ENCODE measurements at places on chromosomes 11 and 22.
A peak's percentile ranks its signal among the peaks of the same experiment; 100 is the strongest.

GRCh38 chr11:30474151-30474954 lies 111.8 kb downstream of the MPPED2 start:
- DNase-seq: no peak

GRCh38 chr11:78318321-78319114 lies 99.1 kb downstream of the GAB2 start:
- no peak for DNase-seq

DNA sequence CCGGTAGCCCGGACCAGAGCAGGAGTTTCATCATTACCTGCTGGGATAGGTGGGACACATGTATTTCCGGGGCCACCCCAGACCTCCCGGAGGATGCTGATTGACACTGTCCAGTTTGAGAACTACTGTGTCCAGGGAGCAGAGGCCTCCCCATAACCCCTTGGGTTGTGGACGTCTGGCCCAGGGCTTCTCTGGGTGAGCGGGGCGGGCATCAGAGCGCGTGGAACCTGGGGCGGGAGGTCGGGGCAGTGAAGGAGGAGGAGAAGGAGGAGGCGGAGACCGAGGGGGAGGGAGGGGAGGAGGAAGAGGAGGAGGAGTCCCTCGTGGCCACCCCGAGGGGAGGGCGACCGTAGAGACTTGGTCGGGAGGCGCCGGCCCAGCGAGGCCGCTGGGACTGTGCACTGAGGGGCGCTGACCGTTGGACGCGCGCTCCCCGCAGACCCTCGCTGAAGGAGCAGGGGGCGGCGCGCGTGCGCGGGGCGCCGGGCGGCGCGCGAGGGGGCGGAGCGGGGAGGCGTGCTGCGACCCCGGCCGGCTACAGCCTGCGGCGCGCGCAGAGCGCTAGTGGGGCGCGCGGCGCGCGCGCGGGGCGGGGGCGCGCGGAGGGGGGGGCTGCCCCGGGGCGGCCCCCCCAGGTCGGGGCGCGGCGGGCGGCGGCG lies at the start of gene GRK3:
TSS of gene GRK3 (plus strand) at position 356 of the 659 bp plus-strand sequence. CDS start 366 bp downstream, outside the sequence.
- peak; percentile 76 for DNase-seq

GRCh38 chr22:41501209-41501608 lies 32.3 kb downstream of the ACO2 start:
- no peak for DNase-seq

DNA sequence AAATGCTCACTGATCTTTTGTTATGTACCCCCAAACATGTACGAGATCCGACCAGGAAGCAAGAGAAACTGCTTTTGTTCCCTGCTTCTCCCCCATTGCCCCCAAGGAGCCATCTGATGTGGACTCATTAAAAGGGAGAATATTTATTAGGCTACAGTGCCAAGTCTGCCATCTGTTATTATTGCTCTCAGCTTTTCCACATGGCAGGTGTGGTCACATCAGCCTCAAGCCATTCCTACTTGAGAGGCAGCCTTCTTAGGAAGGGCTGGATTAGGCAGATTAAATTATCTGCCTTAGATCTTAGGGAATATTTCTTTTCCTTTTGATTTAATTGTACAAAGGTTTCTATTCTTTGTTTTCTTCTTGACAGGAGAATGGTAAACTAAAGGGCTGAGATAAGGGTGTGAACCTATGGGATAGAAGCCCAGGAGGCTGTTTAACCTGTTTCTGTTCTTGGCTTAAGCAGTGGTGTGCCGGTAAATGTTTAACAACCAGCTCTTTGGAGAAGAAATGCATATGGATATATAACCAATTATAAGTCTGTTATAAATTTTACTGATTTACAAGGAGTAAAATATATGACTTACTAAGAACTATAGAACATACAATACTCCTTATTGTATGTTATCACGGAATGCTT lies 88.8 kb downstream of the PDHX start:
- DNase-seq: no peak

- DNase-seq: peak; percentile 29
Measured at GRCh38 chr11:6646918-6647679, 8.5 kb downstream of the DCHS1 start.

DNA sequence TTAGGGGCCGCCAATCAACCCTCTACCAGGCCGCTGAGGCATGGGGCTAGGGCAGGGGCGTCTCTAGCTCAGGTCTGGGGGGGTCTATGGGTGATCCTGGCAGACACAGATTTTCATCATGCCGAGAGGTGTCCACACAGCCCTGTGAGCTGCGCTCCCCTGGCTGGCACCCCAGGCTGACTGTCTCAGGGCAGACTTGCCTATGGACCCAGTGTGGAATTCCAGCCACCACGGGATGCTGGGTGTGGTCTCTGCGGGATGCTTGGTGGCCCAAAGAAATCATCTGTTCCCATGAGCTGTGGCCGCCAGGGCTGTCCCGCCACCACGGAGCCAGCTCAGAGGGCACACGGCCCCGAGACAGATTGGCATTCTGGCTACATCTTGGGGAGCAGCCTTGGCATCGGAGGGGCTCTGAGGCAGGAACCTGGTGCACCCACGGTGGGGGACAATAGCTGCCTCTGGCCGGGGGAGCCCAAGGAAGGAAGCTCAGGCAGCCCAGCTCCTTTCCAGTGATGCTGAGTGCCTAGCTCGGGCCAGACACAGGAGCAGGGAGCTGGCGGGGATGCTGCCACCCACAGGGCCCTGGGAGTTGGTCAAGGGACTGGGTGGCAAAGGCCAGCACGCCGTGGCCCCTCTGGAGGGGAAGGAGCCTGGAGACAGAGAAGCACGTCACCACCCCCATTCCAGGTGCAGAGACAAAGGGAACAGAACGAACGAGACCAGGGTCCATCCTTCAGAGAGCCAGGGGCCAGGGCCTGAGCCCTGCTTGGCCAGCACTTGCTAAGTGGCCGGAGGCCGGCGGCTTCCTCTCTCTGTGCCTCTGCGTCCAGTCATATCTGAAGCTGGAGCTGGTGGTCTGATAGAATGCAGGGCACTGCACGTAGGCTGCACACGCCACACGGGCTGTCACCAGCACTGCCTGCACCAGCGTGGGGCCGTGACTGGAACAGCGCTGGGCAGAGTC lies 64.4 kb upstream of the FGF3 start:
- no peak for DNase-seq

GRCh38 chr11:34114471-34114870 lies 9.0 kb downstream of the NAT10 start:
- DNase-seq: no peak

- no peak for DNase-seq
Measured at GRCh38 chr11:116078101-116078591, 573.9 kb upstream of the CADM1 start.

- DNase-seq: no peak
Measured at GRCh38 chr22:49820984-49821383, 6.7 kb downstream of the BRD1 start.

DNA sequence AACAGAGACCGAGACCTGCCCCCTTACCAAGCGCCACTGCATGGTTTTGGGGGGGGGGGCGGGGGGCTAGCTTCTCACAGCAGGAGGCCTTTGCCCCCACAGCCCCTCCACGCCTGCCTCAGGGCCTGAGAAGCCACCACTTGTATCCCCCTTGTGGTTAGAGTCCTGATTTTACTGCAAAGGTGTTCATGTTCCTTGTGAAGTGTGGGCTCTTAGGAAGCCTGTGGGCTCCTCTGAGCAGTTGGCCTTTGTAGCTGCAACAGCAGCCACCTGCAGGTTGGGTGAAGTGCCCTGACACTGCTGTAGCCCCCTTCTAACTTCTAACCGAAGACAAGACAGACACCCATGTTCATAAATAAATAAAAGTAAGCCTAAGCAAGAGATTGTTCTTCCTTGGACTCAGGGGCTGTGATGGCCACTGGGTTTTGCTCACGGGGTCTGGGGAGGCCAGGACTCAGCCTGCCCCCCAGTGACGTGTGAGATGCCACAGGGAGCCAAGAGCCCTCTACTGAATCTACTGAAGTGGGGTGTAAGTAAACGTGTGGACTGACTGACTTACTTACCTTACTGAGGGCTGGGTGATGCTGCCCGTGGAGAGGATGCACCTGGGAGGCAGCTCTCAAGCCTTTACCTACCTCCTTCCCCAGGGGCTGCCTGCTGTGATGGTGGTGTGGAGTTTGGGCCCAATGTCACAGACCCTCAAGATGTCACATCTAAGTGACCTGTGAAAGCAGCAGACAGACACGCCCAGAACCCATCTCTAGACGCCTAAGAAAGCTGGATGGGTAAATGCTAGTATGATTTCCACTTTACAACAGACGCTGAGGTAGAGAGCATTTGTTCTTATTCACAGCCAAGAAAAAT lies 25.8 kb downstream of the USP35 start:
- DNase-seq: no peak

- DNase-seq: no peak
Measured at GRCh38 chr11:47050284-47050683, 113.7 kb downstream of the CSTPP1 start.

DNA sequence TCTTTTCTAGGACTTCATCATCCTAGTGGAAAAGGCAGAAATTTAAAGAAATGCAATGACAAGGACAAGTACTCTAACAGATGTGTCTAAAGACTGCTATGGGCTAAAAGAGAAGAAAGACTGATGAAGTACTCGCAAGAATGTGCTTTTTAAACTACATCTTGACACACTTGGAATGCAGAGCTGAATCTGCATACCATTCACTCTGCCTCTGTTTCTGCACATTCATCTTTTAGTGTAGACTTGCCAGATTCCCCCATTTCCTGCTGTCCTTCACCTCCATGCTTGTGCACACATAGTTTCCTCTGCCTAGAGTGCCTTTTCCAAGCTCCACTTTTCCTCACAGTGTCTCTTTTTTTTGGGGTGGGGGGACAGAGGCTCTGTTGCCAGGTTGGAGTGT lies 239.0 kb upstream of the CCDC179 start:
- no peak for DNase-seq

DNA sequence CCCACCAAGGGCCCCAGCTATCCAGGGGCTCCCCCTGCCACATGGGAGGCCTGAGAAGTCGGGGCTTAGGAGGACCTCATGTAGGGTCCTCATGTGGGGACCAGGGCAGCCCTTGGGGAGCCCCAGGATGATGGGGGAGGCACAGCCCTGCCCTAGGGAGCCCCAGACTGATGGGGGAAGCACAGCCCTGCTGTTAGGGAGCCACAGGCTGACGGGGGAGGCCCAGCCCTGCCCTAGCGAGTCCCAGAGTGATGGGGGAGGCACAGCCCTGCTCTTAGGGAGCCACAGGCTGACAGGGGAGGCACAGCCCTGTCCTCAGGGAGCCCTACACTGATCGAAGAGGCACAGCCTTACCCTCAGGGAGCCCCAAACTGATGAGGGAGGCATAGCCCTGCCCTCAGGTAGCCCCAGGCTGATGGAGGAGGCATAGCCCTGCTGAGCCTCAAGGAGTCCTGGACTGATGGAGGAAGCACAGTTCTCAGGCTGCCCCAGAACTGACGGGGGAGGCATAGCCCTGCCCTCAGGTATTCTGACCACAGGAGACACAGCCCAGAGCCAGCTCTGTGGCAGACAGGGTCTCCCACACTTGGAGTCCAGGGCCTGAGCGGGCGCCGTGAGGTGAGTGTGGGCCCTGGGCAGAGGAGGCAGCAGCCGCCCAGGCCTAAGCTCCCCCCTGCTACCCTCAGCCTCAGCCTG lies 10.8 kb downstream of the PRR33 start:
- no peak for DNase-seq

- DNase-seq: no peak
Measured at GRCh38 chr11:90468923-90469322, 246.1 kb upstream of the CHORDC1 start.

DNA sequence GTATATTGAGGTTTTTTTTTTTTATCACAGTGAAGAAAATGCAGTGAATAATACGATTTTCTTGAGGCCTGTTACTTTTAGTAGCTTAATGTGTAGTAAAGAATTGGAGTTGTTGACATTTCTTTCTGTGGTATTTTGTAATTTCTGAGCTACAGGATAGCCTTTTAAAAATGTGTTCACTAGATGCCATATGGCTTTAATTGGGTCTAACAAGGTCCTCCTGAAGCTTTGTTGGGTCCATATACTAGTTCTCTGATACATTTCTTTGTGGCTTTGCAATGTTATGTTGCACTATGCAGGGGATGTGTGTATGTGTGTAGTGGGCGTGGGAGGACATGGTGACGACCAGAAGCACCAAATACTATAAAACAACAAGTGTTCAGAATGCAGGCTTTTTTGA lies 25.1 kb downstream of the FBXO7 start:
- DNase-seq: no peak

DNA sequence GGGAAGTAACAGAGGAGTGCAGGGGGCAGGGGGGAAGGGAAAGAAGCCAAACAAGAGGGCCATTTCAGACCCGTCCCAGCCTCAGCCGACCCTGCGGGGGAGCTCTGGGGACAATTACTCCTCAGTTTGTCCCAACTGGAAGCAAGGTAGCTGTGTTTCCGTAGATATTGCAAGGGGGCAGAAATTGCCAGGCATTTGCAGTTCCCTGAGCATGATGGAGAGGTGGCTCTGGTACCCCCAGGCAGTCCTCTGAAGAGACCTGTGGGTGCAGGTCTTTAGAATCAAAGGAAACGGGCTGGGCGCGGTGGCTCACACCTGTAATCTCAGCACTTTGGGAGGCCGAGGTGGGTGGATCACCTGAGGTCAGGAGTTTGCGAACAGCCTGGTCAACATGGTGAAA lies 13.8 kb upstream of the JAM3 start:
- DNase-seq: no peak

DNA sequence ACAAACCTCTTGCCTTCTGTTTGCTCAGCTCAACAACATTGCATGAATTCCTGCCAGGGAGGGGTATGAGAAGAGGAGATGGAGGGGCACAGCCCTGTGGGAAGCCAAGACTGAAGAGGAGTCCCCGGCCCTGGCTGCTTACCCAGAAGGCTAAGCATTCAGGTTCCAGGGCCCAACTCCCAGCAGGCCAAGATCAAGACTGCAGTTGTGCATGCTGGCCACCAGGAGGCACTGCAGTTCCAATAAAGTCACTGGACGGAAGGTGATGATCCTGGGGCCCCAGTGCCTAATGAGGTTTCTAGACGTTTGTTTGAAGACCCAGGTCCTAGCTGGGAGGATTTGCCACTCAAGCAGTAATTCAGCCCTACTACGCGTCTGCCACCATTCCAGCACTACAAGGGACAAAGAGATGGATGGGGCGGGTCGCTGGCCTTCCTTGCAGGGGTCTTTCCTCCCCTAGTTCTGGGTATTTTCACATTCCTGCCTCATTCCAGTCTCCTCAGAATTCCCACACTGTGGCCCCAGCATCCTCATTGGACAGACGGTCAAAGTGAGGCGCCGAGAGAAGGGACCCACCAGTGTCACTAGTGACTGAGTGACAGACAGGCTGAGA lies 23.6 kb downstream of the ALX4 start:
- peak; percentile 55 for DNase-seq

GRCh38 chr11:86625544-86625943 lies 46.9 kb downstream of the ME3 start:
- no peak for DNase-seq

GRCh38 chr11:27716835-27717234 lies 16.6 kb upstream of the BDNF start:
- DNase-seq: no peak

DNA sequence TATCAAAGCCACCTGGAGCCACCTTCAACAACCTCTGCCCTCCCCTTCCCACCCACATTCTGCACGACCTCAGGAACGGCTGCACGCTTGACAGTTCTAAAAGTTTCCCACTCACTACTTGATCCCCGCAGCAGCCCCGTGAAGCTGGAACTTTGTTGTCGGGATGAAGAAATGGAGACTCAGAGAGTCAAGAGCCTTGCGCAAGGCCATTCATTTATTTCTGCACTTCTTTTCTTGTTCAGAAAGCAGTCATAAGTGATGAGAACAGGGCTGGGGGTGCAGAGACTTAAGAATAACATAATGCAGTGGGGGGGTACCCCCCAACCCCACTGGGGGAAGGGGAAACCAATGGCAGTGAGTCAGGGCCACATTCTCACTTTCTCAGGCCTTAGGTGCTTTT lies 2.2 kb upstream of the ZFTA start:
- DNase-seq: no peak

- no peak for DNase-seq
Measured at GRCh38 chr11:62264004-62264403, 6.0 kb upstream of the SCGB2A2 start.

GRCh38 chr22:28981818-28982499 lies 79.7 kb downstream of the C22orf31 start:
- DNase-seq: no peak

Measured in activated naive CD8-positive, alpha-beta T cell treated with anti-CD3 and anti-CD28 coated beads for 36 hours (primary cell).